Caco-2 (cell line): ENCODE measurements at places on chromosomes 16 and 17. TPM values are rescaled to one million over a fixed set of nuclear protein-coding genes. Genes with fewer than 3 reads are reported as not detected.

LDHD gene
- 4.1 and 4.5 TPM in 2 replicates for total RNA-seq

AIPL1 gene
- not detected in 2 replicates for total RNA-seq

DRC3 gene
- 1.6 and 2.1 TPM in 2 replicates for total RNA-seq

C16orf86 gene
- total RNA-seq, result 0.34 and 0.53 TPM in 2 replicates

SEBOX gene
- not detected in 2 replicates for total RNA-seq

ARHGAP44 gene
- total RNA-seq, result 3.3 and 4.5 TPM in 2 replicates

NLRC3 gene
- total RNA-seq, result not detected in 2 replicates

PCGF2 gene
- total RNA-seq, result 91.3 and 95.1 TPM in 2 replicates

OR4D1 gene
- not detected in 2 replicates for total RNA-seq

ANTKMT gene
- 39.7 and 42.6 TPM in 2 replicates for total RNA-seq

ADGRG1 gene
- 153 and 195 TPM in 2 replicates for total RNA-seq

MAP1LC3B gene
- 64.7 and 72.3 TPM in 2 replicates for total RNA-seq

CNGB1 gene
- total RNA-seq, result not detected in 2 replicates

HNF1B gene
- 36.9 TPM in 2 replicates for total RNA-seq

KCNH6 gene
- not detected in 2 replicates for total RNA-seq

OSGIN1 gene
- 18.6 and 21.8 TPM in 2 replicates for total RNA-seq

PPP1R1B gene
- not detected in 2 replicates for total RNA-seq

ESRP2 gene
- total RNA-seq, result 109 and 110 TPM in 2 replicates

OR1F1 gene
- not detected in 2 replicates for total RNA-seq
